ENCODE measurements at places on chromosomes 3 and 15. TPM values are rescaled to one million over a fixed set of nuclear protein-coding genes. Genes with fewer than 3 reads are reported as not detected.

DNA sequence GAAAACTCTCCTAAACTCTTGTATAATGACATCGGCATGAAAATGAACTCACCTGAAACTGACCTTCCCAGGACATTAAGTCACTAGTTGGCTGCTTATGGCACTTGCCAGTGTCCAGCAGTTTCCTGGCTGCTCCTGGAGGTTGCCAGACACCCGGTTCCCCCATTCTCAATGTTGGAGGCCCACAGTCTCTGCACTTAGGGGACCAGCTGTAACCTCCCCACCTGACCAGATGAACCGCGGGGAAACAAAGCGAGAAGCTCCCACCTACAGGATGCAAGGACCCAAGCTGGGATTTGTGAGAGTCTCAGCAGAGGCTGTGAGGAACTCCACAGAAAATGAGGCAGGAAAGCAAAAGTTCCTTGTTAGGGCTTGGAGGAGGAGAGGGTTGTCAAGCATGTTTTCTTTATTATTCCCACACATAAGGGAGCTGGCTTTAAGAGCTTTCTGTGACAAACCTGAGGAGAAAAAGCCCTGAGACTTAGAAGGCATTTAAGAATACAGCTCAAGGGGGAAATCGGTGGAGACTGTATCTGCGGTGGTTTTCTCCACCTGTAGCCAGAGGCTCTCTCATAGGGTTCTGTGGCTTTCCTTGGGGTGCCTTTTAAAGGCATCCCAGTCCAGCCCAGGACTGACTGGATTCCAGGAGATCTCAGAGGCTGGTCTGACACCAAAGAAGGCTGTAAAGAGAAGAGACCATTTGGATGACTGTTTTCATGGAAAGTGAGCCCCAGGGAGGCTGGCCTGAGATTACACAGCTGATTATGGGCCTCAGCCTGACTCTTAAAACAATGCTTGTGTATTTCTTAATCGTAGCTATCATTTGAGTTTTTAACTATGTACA lies 4.6 kb downstream of the TPM1 start:
- no peak for DNase-seq

Gene PLSCR2
- 0.31 TPM for total RNA-seq

GRCh38 chr15:52003710-52004109 lies 15.3 kb upstream of the MAPK6 start:
- DNase-seq = no peak

GRCh38 chr3:140056047-140056446 lies 121.1 kb downstream of the CLSTN2 start:
- DNase-seq = no peak

Gene P2RY1
- 8.9 TPM for total RNA-seq

DNA sequence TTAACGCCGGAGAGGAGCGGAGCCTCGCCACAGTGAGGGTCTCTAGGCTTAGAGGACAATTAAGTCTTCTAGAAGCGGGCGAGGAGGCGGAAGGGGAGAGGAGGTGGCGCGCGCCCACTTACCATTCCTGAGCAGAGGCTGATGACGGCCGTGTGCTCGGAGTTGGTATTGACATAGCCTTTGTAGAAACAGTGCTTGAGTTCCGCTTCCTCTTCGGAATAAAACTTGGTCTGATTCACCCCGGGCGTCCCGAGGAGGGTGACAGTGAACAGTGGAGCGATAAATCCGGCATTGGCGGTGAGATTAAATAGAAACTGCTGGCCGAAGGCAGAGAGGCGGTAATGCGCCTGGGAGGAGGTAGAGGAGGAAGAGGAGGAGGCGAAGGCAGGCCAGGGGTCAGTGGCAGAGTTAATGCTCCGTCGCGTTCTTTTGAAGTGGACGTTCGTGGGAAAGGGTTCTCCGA lies 1.3 kb downstream of the ADAMTS9 start:
- peak; percentile 21 for DNase-seq

GRCh38 chr3:169269005-169269404 lies 394.5 kb downstream of the MECOM start:
- DNase-seq = no peak

Gene PXK
- total RNA-seq = 15.4 TPM

DNA sequence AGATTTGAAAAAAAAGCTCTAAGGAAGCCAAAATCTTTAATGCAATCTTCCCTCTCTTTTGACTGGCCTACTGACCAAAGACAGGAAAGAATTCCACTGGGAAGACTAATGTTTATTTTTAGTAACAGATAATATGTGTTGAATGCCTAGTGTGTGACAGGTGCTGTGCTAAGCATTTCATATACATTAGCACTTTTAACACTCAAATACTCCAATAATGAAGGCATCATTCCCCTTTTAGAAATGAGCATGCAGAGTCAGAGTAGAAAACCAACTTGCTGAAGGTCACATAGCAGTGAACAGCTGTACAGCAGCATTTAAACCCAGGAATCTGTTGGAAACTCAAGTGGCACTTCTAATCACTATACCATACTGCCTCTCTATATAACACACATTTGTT lies 170.6 kb downstream of the MINAR1 start:
- no peak for DNase-seq

GRCh38 chr15:30065025-30065801 lies 17.5 kb upstream of the GOLGA8J start:
- DNase-seq = no peak

Gene CCR1
- not detected for total RNA-seq

GRCh38 chr3:28022916-28023315 lies 218.5 kb upstream of the CMC1 start:
- DNase-seq = no peak

Gene CRYBG3
- 5.7 TPM for total RNA-seq

All from mesothelial cell of epicardium (in vitro differentiated cells).